Lung microvascular endothelial cell (primary cell): ENCODE measurements at places on chromosomes 1 and 21.

GRCh38 chr1:230105245-230105753 lies 38.3 kb downstream of the GALNT2 start:
- no peak for DNase-seq

GRCh38 chr1:33150522-33150921 lies 31.3 kb downstream of the TRIM62 start:
- no peak for DNase-seq

DNA sequence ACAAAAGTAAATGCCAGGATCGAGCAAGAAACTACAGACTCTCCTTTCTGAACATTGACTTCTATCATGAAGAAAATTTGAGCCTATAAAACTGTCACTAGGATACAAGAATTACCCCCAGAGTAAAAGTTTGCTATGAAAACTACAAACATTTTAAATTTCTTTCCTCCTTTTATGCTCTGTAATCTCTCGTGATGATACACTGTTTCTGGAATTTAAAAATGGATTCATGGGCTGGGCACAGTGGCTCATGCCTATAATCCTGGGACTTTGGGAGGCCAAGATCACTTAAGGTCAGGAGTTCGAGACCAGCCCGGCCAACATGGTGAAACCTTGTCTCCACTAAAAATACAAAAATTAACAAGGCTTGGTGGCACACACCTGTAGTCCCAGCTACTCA lies 181.3 kb downstream of the ZNF281 start:
- DNase-seq, result no peak

- DNase-seq, result peak; percentile 65
Measured at GRCh38 chr1:201346337-201346939, 31.0 kb downstream of the TNNT2 start.

DNA sequence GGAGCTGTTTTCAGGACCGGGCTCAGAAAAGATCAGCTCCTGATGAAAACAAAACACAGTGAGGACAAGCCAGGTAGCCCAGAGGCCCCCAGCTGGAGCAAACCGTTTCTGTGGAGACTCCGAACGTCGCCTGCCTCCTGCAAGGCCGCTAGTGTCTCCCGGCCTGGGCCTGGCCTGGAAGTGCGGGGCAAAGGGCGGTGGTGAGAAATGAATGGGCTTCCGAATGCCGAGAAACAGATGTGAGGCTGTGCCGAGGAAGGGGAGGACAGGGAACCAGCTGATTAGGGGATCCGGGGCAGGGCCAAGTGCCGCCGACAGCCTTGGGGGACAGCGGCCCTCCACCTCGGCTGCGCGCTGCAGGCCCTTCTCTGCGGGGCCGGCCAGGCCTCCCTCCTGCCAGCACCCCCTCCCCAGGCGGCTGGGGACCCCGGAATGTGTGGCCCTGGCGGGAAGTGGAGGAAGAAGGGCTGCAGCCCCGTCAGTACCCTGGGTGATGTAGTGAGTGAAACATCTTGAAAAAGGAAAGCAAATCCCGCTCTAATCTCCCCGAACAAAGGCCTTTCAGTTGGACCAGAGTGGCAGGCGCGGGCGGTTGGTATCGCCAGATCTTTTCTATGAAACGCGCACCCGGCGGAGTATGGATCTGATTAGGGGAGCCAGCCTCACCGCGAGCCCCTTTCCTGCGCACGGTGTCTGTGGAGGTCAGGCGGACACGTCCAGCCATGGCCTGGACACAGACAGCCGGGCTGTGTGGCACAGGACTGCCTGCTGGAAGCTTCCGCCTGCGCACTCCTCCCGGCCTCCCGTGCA lies 52.6 kb downstream of the PRDM16 start:
- DNase-seq, result no peak

DNA sequence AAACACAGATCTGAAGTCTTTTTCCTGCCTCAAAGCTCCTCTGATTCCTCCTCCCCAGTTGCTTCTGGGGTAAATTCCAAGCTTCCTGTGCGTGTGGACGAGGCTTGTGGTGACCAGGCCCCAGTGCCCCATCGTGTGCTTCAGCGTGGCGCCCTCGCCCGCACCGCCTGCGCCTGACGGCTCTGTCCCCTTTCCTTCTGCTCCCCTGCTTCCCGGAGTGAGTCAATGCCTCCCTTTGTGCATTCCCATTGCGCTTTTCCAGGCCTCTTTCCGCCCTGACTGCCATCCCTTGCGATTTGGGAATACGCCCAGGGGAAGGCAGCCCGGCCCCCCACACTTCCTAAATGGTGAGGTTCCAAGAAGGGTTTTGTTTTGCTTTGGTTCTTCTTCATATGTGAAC lies 36.3 kb downstream of the FAAP20 start:
- peak; percentile 29 for DNase-seq

DNA sequence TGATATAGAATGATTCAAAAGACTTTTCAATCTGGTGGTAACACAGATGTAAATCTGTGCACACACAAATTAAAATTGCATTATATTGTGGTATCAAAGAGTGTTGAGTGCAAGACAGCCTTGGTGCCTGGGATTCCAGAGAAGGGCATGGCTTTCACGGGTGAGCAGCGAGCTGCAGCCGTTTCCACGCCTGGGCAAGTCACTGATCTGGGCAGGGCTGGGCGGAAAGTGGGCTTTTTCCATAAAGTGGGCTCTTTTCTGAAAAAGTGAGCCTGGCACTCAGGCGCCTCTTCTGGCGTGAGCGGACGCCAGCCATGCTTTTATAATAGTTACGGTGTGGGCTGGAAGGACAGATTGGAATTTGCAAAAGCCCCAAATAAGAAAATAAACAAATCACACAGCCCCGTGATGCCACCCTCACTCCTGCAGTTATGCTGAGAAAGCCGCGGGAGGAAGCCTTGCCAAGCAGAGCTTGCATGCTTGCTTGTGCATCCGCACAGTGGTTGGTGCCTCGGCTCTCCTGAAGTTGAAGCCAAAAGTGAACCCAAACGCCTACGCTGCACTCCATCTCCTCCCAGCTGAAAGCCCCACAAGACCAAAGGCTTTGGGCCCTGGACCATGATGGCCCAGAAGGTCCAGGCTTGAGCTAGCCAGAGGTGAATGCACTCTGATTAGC lies 7.1 kb upstream of the C1orf115 start:
- no peak for DNase-seq
